Stimulated activated CD8-positive, alpha-beta memory T cell treated with anti-CD3 and anti-CD28 coated beads, Interleukin-4, amount 100 ng/mL, for 48 hours (primary cell): ENCODE measurements at places on chromosomes 2 and 18.
A peak's percentile ranks its signal among the peaks of the same experiment; 100 is the strongest.

DNA sequence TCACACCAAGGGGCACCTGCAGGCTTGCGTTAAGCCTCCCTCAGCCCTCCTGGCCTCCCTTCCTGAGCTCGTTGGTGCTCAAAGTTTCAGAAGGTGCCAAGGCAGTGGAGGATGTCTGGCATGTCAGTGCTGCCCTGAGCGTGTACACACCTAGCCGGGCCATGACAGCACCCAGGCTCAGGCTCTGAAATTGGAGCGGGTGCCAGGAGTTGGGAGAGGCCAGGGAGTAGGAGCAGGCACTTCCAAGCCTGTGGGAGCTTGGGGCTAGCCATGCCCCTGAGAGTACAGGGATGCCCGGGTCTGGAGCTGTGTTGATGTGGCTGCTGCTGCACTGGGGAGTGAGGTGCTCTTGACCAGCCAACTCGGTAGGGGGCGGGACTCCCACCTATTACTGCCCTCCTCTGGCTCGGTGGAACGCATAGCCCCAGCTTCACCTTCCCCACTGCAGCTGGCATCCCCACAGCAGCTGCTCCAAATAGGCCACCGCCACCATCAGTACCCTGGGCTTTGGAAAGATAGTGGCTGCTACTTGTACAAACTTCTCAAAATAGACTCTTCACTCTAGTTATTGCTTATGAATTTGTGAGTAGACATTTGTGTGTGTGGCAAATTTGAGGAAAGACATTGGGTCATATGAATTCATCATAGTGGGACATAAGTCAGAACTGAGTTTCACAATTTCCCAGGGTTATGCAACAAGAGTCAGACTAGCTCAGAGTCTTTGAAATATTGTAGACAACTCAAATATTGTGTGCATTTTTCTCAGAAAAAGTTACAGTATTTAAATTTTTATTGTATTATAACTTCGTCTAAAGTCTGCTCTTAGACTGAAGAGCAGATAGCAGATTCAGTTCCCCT lies 6.8 kb upstream of the PCARE start:
- DNase-seq = no peak

- peak; percentile 67 for DNase-seq
Measured at GRCh38 chr2:86809481-86810121, 18.9 kb upstream of the CD8A start.

DNA sequence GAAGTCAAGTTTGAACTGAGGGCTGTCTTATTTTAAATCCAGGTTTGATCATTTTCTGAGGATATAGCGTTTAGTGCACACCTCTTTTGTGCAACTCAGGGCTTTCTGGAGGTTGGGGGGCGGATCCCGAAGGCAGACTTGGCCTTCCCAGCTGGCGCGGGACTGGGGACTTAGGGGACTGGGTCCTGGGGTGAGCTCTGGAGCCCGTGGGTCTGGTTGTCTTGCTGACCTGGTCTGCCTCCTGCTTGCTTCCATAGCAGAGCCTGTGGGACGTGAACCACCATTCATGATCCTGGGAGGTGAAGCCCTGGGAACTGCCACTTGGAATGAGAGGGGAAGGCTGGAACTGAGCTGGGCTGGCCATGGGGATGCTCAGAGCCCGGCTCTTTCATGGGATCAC lies 63.1 kb downstream of the AGAP1 start:
- no peak for DNase-seq

- DNase-seq = no peak
Measured at GRCh38 chr2:171952276-171952675, 30.0 kb downstream of the HAT1 start.

GRCh38 chr2:84022810-84023431 lies 436.2 kb downstream of the SUCLG1 start:
- no peak for DNase-seq

DNA sequence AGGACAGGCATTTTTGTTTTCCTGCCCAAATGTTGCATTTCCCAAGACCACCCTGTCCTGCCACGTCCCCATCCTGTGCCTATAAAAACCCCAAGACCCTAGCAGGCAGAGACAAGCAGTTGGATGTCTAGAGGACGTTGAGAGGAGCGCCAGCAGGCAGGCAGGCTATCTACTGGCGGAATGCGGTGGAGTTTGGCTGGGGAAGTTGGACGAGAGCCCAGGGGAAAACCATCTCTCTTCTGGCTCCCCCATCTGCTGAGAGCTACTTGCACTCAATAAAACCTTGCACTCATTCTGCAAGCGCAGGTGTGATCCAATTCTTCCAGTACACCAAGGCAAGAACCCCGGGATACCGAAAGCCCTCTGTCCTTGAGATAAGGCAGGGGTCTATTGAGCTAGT lies 72.5 kb downstream of the ARL6IP6 start:
- no peak for DNase-seq

- DNase-seq = no peak
Measured at GRCh38 chr2:227363756-227364155, 15.3 kb downstream of the TM4SF20 start.

- DNase-seq = no peak
Measured at GRCh38 chr18:36543991-36544725, 246.6 kb downstream of the FHOD3 start.

DNA sequence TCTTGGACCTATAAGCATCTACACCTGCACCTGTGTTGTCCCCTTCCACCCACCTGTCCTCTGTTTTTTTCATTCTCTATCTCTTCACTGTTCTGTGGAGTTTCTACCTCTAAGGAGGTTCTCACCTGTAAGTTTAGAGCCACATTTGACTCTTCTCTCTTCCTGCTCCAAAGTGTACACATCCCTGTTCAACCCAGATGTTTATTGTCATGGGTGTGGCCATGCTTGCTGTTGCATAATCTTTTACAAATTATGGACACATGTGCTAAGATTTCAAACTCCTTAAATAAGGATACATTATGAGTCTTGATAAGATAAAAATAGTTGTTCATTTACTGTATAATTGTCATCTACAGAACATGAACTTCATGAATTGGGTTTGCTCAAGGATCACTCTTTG lies 27.6 kb downstream of the QPCT start:
- DNase-seq = no peak

DNA sequence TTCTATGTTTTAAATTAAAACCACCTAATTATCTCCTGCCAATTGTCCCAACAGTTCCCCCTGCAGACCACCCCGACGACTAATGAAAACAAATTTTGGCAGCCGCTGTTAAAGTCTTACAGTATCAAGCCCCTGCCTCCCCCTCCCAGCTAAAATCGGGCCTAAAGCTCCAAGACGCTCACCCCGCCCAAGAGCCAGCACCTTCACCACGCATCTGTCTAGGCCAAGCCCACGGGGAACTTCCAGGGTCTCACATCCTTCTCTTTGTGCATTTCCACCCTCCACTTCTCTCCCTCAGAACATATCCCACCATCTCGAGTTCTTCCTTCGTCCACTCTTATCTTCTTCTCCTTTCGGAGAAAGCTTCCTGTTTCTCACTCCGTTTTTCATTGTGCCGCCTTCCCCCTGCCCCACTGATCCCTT lies 445 bp downstream of the PRPF40A start:
- DNase-seq = peak; percentile 55

- no peak for DNase-seq
Measured at GRCh38 chr18:12895014-12895413, 11.0 kb upstream of the PTPN2 start.

DNA sequence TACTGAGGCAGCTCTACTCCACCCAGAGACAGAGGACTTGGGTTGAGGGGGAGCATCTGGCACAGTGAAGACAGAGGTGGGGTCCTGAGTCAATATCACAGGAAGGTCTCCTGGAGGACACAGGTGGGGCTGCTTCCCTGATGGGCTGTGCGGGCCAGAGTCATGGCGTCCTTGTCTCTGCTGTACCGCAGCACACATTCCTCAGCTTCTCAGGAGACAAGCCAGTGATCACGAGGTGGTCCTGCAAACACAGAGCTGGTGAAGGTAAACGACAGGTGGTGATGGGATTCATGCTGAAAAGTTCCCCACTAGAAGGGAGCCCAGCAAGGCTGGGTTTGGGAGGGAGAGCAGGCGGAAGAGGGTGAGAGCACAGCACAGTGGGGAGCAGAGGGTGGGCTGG lies 9.7 kb downstream of the TCF23 start:
- no peak for DNase-seq

DNA sequence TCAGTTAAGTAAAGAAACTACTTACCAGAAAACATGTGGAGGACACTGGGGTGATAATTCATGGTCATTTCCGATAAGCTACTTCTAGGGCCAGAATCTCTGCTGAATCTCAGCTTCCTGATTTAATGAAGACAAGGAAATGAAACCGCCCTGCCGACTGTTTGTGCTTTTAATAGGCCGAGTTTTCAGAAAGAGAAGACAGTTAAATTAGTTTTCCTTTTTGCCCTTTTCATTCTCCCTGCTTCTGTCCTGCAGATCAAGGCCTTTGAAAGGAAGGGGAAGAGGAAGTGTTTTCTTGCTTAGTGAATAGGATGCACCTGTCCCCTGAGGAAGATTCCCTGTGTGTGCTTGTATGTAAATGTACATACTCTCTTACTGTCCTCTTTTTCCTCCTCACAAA lies 126.6 kb downstream of the SH3RF3 start:
- DNase-seq = no peak

- no peak for DNase-seq
Measured at GRCh38 chr2:49640630-49641029, 486.3 kb upstream of the FSHR start.

DNA sequence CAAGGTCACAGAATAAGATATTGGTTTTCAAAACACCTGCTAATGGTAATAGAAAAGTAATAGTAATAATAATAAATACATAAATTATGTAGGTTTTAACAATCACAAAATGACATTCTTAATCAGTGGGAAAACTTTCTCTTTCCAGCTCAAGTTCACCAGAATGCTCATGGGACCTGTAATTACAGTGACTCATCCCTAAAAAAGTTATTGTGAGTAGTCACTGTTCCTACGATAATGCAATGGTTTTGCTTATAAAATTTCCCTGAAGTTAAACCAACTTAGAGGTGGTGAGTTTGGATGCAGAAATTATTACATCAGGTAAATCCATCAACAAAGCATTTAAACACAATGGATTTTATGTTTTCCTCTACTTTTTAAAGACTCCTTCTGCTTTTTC lies 502.3 kb downstream of the PID1 start:
- DNase-seq = no peak

DNA sequence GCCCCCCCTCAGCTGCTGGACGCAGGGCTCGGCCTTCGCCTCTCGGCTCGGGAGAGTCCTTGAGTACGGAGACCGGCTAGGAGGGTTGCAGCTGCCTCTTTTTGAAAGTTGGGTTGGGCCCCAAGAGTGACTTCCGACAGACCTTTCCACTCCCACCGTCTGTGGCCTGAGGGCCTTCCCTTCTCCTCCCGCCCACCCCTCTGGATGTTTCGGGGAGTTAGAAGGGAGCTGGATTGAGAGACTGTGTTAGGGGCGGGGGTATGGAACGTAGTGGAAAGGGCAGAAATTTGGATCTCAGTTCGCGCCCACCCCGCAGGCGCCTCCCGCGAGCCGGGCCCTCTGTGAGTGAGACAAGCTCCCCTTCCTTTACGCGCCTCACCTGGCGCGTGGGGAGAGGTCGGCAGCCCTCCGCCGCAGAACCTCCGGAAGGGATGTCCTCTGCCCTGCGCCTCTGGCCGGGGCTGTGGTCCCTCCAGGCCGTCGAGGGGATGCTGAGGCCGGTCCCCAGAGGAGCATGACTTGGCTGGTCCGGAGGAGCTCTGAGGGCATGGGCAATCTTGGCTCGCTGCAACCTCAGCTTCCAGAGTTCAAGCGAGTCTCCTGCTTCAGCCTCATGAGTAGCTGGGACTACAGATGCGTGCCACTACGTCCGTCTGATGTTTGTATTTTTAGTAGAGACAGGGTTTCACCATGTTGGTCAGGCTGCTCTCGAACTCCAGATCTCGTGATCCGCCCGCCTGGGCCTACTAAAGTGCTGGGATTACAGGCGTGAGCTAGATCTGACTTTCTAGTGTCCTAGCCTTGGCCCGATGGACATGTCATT lies 15.9 kb downstream of the C2orf74 start:
- DNase-seq = peak; percentile 60

DNA sequence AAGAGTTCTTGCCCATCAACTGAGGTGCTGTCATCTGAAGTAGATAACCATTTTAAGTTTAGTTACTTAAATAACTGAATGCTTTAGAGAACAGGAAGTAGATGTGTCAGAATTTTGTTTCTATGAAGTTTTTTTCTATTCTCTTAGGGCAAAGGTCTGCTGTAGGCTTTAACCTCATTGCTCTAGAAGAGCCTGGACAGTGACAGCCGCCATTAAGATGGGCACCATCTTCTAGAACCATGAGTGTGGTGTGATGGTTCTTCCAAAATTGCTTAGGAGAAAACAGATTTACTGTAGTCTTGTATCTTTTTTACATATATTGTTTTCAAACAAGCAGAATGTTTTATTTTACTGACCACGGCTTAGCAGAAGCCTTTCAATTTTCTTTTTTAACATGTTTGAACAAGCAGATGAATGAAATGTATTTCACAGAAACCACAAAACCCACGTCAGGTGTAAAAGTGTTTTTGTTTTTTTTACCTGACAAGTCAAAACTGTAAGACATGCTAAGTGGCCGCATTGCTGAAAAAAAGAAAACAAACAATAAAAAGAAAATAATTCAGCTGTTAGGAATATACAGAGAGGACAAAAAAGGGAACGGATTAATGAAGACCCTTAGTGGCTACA lies 77.9 kb downstream of the PRELID3A start:
- no peak for DNase-seq

DNA sequence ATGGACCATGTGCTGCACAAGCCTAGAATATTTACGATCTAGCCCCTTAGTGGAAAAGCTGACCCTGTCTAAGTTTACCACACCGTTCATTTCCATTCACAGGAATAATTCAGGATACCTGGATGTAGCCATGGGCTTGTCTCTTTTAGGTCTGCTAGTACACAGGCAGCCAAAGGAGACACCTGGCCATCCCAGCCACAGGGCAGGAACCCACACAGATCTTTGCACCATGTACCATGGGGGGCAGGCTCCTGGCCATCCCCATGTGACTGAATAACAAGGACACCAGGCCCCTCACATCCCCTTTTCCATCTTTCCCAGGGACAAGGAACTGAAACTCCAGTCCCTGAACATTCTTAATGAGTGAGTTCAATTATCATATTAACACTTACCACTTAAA lies 467.3 kb upstream of the MYT1L start:
- DNase-seq = no peak

DNA sequence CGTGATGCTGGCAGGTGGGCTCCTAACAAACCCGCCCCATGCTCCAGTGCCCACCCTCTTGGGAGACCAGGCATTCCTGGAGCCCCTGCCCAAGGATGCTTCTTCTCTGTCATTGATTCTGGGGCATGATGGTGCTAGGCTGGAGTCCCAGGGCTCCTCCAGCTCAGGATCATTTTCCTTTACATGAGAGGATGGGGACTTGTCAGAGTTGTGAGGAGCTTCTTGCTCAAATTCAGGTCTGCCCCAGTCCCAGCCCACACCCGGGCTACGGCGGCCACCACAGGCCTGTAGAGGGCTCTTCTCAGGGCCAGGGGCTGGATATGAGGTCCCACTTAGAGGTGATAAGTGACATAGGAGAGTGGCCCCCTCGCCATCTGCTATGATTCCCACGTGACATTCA lies 141.1 kb upstream of the COPS8 start:
- peak; percentile 12 for DNase-seq

- no peak for DNase-seq
Measured at GRCh38 chr18:11150271-11150615, 874 bp upstream of the PIEZO2 start.
